ENCODE measurements at places on chromosomes 3 and 15. TPM values are rescaled to one million over a fixed set of nuclear protein-coding genes. Genes with fewer than 3 reads are reported as not detected.

The PLCB2 gene
- 7.4 TPM for total RNA-seq

- peak; percentile 49 for DNase-seq
Observed at GRCh38 chr3:73511571-73512525, 112.9 kb downstream of the PDZRN3 start.

DNA sequence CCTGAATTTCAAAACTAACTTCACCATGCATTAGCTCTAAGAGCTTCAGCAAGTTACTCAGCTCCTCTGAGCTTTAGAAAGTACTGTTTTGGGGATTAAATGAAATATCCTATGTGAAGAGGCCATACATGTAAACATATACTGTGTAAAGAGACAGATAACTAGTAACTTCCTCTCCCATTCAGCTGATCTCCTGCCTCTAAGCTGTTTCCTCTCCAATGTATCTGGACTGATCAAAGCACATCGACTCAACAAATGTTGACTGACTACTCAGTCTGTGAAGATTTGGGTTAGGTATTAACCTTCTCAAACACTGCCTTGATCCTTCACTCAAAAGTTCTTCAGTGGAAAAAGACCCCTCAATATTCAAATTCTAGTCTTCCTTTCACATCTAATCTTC lies 82.0 kb downstream of the BOC start:
- no peak for DNase-seq

The GCSAM gene
- not detected for total RNA-seq

The LAMB2 gene
- total RNA-seq, result 121 TPM

- DNase-seq, result no peak
Observed at GRCh38 chr3:100030914-100031425, 83.3 kb downstream of the FILIP1L start.

- no peak for DNase-seq
Observed at GRCh38 chr15:96125721-96126415, 204.6 kb upstream of the NR2F2 start.

The ASB14 gene
- not detected for total RNA-seq

GRCh38 chr3:195249057-195249770 lies 21.7 kb downstream of the XXYLT1 start:
- no peak for DNase-seq

- DNase-seq, result no peak
Observed at GRCh38 chr15:88100181-88100580, 156.4 kb downstream of the NTRK3 start.

The KIF15 gene
- total RNA-seq, result 25.8 TPM

DNA sequence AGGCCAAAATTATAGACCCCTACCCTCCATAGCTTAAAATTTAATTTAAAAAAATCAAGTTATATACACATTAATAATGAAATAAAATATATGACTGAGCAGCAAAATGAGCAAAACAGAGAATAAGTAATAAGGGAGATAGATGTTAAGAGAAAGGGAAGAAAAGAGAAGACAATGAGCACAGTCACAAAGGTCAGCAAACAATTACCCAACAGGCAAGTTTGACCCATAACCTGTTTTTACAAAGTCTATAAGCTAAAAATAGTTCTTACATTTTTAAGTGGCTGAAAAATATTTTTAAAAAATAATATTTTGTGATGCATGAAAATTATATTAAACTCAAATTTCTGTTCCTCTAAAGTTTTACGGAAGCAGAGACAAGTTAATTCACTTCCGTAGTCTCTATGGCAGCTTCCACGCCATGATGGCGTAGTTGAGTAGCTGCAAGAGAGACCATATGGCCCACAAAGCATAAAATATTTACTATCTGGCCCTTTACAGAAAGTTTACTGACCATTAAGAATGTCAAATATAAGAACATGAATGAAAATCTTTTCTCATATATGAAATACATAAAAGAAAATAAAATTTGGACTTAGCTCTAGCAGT lies 47.5 kb downstream of the ACAP2 start:
- no peak for DNase-seq

The TRPM1 gene
- not detected for total RNA-seq

DNA sequence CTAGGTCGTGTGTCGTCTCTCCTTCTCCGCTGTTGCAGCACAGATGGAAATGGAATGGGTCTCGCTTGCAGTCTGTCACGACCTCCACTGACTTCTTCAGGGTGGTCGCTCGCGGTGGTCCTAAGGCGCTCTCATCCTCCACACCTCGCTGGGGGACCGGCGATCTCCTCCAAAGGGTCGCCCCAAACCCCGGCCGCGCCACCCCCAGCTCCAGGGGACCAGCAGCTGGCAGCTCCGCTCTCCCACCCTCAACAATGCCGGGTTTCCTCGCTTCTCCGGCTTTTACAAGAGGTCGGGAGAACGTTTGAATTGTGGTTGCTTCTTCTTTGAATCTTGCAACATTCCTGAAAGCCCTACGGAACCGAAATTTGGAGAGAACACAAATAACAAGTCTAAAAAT lies 25.9 kb downstream of the SERP1 start:
- DNase-seq, result no peak

GRCh38 chr3:9251055-9251786 lies 1.8 kb upstream of the SRGAP3 start:
- peak; percentile 22 for DNase-seq

DNA sequence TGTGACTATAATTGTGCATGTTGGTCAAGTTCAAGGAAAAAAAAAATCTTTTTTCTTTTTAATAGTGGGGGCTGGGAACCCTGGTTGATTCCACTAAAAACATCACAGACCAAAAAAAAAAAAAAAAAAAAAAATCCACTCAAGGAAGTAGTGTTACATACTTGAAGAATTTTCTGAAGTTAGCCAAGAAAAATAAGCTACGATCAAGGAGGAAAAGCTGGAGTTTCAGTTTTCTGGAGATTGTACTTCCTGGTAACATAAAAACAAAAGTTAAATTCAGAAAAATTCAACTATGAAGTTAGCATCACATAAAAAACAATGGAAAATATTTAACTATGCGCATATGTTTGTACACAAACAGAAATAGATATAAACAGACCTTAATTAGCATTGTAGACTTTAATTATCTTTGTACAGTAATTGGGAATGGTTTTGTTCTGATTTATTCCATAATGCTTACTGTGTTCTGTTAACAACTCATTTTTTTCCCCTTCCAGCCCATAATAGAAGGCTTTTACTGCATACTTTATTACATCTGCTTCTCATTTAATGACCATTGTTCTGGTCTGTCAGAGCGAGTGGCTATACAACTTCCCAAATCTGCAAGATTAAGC lies 194.3 kb downstream of the RORA start:
- DNase-seq, result no peak

DNA sequence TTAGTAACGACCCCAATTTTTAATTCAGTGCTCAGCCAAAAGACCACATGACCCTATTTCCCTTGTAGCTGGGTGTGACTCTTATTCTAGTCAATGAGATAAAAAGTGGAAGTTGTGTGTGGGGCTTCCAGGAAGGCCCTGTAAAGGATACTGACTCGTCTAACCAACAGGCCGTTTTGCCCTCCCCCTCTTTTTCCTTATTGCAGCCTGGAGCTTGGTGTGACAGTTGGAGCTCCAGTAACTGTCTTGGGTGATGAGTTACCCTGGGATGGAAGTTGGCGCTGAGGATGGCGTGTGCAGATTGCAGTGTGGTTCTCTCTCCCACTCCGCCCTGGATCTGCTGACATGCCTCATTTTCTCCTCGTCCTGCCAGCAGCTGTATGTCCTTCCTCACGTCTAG lies 209.3 kb upstream of the PROK2 start:
- no peak for DNase-seq

The CADPS gene
- total RNA-seq, result 5.4 TPM

The EEFSEC gene
- total RNA-seq, result 10.2 TPM

The AMOTL2 gene
- 30.9 TPM for total RNA-seq

GRCh38 chr3:117263745-117264144 lies 554.2 kb downstream of the TUSC7 start:
- DNase-seq, result no peak

The ALPK3 gene
- total RNA-seq, result 17.7 TPM

The ST8SIA2 gene
- total RNA-seq, result 3.2 TPM

GRCh38 chr15:99100245-99101173 lies 4.4 kb upstream of the SYNM start:
- peak; percentile 85 for DNase-seq

DNA sequence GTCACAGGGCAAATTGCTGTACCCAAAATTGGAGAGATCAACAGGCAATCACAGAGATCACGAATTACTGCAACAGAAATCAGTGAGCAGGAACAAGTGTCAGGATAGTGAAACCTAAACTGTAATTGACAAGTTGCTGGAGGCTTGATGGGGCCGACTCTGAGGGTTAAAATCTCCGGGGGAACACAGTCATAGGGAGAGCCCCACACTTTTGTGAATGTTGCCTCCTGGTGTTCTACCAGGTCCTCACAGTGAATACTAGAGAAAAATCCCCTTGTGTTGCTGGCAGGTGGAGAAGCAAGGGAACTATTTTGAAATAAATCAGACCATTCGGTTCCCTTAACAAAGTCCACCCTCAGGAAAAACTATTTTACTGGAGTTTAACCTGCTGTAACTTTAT lies 697.5 kb upstream of the CBLB start:
- DNase-seq, result peak; percentile 29

DNA sequence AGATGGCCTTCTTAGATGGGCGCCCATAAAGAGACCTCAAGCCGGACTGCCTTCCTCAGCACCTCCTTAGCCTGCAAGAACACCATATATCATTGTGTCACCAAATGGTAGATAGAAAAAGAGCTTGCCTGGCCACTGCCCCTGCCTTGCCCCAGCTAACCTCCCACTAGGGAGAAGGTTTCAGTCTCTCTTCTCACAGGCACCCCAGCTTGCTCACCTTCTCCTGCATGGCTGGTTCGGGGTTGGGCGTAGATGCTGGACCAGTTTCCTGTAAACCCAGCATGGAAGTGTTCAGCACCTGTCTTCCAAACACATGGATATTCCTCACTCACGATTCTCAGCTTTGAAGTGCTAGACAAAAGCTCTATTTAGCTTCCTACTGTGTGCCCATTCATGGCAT lies 3.3 kb upstream of the SLC22A14 start:
- no peak for DNase-seq

DNA sequence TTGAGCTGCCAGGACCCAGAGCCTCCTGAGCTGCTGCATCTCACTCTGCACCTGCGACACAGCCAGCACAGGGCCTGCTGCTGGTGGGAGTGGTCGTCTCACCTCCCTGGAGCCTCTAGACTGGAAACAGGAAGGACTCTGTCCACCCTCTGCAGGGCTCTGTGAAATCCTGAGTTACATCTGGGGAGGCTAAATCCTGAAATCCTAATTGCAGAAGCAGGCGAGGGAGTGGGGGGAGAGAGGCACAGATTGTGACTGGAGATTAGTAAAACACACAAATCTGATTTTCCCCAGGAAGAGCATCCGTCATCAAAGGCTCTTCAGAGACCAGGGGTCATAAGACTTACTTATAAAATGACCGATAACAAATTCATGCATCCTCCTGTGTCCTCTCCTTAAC lies 31.6 kb upstream of the GABRG3 start:
- no peak for DNase-seq

DNA sequence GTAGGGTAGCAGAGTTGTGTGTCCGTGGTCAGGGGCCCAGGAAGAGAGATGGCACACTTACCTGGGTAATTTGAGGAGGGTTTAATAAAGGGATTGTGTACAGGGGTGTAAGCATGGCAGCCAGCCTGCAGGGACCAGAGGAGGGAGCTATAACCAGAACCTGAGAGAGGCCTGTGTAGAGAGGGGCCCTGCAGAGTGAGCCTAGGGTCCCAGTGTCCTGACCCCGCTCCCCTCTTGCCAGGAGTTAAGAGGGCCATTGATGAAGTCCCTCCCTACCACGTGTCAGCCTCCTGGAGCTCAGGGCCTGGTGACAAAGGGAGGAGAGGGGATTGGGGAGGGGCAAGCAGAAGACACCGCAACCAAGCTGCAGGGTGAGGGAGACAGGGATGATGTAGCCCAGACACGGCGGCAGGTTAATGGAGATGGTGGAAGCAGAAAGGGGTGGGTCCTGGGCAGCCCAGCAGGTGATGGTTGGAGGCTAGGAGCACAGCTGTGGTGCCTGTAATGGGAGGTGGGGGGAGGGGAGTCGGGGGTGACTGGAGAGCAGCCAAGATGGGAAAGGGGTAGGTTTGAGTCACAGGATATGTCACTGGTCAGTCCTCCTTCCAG lies 165.4 kb upstream of the TOPAZ1 start:
- peak; percentile 57 for DNase-seq

The CFAP92 gene
- 0.92 TPM for total RNA-seq

The SI gene
- total RNA-seq, result not detected

DNA sequence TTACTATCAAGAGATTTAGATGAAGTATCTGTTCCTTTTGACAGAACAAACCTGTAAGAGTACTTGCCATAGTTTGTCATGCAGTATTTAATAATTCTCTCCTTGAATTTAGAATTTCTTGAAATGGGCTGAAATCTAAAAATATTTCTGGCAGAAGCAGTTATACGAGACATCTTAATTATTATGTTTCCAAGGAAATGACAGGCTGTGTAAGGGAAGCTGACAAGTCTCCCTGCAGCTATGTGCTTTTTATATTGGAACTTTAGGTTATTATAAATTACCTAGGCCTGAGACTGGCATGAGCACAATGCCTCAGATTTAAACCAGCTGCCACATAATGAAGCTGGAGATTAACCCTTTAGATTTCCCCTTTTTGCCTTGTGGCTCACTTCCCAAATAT lies 365.0 kb upstream of the EPHA6 start:
- DNase-seq, result no peak

GRCh38 chr15:60513676-60514075 lies 34.7 kb upstream of the ICE2 start:
- no peak for DNase-seq

The MORC1 gene
- not detected for total RNA-seq

The CPNE4 gene
- total RNA-seq, result 1.6 TPM

GRCh38 chr3:155859859-155860258 lies 5.6 kb upstream of the SLC33A1 start:
- DNase-seq, result no peak

DNA sequence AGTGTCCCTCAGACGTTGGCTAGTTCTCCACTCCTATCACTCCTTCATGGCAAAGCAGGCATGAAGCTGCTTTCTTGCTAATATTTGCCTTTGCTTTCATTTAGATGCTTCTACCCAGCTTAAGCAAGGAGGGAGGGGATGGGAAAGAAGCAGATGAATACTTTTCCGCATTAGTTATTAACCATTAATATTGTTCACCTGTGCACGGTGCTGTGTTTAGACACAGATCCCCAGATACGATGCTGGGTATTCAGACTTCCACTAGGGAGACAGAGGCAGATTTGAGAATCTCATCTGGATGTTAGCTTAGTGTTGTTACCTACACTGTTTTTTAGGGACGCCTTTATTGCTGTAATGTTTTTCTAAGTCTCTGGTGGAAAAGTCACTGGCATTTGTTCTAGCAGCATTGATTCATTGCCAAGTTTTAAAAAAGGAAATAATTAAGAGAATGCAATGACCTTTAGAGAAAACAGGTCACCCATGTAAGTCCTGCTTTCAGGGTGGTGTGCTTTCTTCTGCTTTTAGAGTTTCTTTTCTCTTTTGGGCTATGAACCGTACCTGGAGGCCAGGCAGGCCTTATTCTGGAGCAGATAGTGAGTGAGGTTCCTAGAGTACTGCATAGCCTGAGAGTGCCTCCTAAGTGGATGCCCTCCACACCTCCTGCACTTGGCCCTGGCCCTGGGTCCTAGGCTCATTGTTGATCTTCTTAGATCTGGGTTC lies 55.5 kb downstream of the MYZAP start:
- DNase-seq, result no peak

Data from H9 (cell line).